ENCODE measurements at places on chromosomes 1 and 21.

DNA sequence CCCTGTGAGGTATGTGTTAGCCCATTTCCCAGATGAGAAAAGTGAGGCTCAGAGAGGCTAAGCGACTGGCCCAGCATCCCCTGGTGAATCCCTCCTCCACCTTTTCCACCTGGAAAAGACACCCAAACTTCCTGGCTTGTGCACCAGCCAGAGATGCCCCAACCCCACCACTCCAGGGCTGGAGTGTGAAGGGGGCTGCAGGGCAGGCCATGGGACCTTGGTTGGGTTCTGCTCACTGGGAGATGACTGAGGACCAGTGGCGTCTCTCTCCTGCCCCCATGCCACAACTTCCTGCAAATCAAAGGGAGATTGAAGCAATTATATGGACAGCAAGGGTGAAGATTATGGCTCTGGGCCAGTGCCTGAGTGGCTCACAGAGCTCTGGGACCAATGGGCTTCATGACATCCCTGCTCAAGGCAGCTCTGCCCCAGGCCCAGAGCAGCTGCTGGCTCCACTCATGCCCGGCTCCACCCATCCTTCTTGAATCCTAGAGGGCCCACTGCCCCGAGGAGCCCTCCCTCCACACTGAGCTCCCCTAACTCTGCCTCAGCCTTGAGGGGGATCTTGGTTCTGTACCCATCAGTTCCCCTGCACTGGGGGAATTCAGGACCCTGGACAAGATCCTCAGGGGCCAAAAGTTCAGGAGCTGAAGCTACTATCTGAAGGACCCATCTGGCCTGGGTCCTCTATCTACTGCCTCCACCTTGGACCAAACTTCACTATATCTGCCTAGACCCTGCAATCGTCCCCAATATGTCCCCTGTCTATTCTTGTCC is 416.9 kb downstream of the PTPRU start:
- DNase-seq = no peak

GRCh38 chr1:203424861-203425662 is 50.5 kb upstream of the PRELP start:
- no peak for DNase-seq

DNA sequence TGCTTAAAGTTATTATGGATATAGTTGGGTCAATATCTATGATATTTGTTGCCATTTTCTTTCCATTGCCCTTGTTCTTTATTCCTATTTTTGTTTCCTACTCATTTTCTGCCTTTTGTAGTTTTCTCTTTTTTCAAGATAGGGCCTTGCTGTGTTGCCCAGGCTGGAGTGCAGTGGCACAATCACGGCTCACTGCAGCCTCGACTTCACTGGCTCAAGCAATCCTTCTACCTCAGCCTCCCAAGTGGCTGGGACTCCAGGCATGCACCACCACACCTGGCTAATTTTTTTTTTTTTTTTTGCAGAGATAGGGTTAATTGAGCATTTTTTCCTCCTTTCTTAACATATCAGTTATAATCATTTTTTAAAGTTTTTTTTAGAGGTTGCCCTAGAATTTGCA is 92.7 kb downstream of the TOMM20 start:
- no peak for DNase-seq

- DNase-seq = no peak
Measured at GRCh38 chr21:43812957-43813655, 23.7 kb downstream of the RRP1 start.

- peak; percentile 47 for DNase-seq
Measured at GRCh38 chr1:231421546-231421970, 529 bp downstream of the EGLN1 start.

- peak; percentile 72 for DNase-seq
Measured at GRCh38 chr1:31181515-31182343, 58.0 kb downstream of the NKAIN1 start.

- no peak for DNase-seq
Measured at GRCh38 chr1:110310300-110310699, 28.9 kb upstream of the RBM15 start.

DNA sequence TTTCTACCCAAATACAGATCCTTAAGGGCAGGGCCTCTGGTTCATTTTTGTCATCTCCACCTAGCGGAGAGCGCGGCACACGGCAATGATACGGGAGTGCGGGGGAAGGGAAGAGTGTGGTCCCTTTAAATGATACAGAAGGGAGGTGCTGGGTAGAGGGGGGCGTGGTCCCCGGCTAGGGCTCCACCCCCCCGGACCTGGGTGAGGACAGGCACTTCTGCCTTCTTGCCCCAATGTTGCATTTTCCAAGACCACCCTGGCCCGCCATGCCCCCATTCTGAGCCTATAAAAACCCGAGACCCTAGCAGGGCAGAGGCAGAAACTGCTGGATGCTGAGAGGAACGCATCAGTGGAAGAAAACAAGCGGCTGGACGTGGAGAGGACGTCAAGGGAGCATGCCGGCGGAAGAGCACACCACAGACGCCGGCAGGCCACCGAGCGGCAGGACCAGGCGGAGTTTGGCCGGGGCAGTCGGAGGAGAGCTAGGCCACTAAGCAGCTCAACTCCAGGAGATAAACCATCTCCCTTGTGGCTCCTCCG is 30.0 kb downstream of the LRRC3 start:
- no peak for DNase-seq

- no peak for DNase-seq
Measured at GRCh38 chr1:152048416-152049009, 11.7 kb upstream of the S100A11 start.

- no peak for DNase-seq
Measured at GRCh38 chr1:200036619-200037270, 9.2 kb downstream of the NR5A2 start.

- DNase-seq = peak; percentile 45
Measured at GRCh38 chr1:3775490-3776230, 3.1 kb downstream of the SMIM1 start.

GRCh38 chr1:207346513-207346912 is 25.0 kb downstream of the CD55 start:
- DNase-seq = no peak

DNA sequence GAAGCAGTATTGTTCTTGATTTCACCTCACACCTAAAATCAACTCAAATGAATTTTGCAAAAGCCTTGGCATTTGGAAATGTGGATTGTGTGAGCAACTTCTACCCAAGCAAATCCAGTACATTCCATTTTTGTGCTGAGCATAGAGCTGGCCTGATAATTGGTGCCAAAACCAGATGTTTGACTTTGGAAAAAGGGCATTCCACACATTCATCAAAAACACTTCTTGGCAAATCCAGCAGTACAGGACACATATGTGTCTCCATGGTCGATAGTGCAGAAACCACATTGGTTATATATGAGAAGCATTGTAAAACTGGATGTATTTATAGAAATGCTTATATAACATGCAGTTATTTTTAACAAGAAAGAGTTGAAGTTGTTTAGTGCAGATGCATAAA is 210.4 kb downstream of the KCNK2 start:
- no peak for DNase-seq

DNA sequence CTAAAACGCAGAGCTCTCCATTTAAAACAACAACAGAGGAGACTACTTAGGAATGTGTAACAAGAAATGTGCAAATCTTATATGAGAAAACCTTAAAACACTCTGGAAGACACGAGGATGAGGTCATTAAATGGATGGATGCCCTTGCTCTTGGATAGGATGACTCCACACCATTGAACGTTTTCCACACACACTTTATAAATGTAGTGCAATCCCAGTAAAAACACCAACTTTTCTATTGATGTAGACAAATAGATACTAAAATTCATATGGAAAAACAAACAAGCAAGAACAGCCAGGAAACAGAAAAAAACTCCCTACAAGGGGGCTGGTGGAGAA is 18.4 kb upstream of the COL6A1 start:
- DNase-seq = no peak

DNA sequence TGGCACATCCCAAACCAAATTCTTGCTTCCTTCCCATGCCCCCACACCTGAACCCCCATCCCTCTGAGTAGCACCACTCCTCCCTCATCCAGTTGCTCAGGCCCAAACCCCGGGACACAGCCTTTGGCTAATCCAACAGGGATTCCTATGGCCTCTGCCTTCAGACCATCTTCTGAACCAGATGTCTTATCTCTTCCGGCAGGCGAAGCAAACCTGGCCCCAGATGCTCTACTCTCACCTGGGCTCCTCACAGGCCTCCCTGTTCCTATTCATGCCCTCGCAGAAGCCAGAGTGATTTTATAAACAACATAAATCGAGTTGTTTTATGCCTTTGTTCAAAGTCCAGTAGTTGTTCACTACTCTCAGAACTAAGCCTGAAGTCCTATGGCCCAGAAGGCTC is 12.5 kb upstream of the KCNA2 start:
- DNase-seq = no peak

DNA sequence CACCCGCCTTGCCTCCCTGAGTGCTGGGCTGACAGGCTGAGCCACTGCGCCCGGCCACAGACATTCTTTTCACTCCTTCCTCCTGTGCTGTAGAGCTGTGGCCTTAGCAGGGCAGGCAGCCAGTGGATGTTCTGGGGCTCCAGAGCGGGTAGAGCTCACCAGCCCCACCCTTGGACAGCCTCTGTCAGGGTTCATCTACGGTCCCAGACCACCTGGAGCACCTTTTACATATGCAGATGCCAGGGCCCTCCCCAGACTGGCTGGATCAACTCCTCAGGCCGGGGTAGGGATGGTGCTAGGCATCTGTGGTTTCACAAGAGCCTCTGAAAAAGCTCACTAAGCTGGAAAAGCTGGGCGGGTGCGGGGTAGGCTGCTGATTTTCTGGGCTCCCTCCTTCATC is 4.6 kb downstream of the ATP13A2 start:
- no peak for DNase-seq

DNA sequence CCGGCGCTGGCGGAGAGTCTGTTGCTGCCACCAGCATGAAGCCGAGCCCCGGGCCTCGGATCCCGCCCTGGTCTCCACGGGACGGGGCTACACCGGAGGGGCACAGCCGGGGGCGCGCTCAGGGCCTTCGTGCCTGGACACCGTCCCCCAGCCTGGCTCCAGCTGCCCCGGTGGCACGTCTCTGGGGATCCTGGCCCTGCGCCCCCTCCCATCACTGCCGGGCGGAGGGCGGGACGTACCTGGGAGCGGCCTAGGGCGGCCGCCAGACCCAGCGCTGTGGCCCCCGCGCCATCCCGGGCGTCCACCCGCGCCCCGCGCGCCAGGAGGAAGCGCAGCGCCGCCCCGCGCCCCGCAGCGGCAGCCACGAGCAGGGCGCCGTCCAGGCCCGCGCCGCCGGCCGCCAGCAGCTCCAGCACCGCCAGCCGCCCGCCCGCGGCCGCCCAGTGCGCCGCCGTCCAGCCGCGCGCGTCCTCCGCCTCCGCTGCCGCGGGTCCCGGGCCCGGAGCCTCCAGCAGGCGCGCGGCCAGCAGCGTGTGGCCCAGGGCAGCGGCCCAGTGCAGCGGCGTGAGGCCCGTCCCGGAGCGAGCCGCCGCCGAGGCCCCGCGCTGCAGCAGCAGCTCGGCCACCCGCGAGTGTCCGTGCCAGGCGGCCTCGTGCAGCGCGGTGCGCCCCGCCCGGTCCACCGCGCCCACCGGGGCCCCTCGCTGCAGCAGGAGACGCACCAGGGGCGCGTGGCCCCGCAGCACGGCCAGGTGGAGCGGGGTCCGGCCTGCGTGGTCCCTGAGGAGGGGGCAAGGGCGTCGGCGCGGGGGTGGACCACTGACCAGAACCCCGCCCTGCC is 1.0 kb downstream of the ANKRD65 start:
- DNase-seq = no peak

- DNase-seq = no peak
Measured at GRCh38 chr1:240256836-240257503, 165.3 kb downstream of the FMN2 start.

GRCh38 chr1:99619583-99619982 is 26.3 kb upstream of the PALMD start:
- no peak for DNase-seq

DNA sequence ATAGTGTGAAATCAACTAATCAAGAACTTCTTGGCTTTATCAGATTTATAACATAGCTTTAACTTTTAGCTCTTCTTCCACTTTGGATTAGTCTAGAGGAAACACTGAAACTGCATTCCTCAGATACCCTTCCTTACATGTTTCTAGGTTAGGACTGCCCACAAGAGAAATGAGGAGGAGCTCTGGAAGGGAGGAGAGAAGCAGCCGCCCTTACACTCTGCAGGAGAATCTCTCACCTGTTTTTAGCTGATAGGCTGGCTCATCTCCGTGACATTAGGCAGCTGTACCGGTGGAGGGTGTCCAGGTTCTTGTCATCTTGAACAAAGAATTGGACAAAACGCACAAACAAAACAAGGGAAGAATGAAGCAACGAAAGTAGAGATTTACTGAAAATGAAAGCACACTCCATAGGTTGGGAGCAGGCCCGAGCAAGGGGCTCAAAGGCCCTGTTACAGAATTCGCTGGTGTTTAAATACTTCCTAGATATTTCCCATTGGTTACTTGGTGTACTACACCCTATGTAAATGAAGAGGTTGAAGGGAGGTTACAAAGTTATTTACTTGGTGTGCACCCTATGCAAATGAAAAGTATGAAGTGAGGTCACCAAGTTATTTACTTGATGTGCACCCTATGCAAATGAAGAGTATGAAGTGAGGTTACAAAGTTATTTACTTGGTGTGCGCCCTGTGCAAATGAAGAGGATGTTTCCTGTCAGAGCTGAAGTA is 524.9 kb upstream of the CHRM3 start:
- no peak for DNase-seq

DNA sequence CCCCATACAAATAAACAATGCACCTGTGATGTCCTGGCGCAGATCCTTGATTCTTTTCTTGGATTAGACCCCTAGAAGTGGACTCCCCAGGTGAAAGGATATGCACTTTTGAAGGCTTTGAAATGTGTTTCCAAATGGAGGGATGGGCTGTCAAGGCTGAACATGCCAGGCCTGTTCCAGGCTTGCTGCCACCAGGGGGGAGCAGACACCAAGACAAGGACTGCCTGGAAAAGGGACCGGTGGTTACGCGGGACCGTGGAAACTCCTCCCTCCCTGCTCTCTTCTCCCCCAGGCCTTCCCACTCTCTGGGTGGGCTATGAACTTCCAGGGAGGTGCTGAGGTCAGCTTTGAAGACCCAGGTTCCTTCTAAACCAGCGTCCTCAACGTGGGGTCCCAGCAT is 12.7 kb downstream of the C1QB start:
- DNase-seq = no peak

DNA sequence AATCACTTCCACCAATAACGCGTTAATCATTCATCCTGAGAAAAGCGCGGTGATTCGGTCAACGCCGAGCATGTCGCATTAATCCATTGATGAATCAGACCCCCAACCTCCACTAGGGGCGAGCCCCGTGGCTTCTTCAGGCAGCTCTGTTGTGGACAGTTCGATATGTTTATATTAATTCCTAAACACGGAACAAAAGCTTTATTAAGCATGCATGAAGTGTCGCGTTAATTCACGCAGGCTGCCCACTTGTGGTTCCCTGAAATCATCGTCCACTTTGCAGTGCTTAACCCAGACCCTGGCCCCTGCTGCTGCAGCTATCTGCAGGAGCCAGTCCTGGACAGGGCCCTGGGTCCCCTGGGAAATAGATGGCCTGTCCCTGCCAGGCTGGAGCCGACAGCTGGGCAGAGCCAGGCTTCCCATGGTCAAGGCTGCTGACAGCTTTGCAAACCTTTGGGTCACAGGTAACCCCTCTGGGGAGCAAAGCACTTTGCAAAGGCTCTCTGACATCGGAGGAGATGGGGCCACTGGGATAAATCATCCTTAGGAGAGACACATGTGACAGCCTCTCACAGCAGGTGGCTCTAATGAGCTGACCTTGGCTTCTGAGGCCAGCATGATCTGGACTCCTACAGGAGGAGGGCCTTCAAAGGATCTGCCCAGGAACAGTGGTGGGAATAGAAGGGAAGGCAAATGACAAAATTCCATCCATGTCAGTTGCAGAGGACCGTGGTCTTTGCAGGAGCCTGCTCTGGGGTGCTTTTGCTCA is 137.0 kb upstream of the AJAP1 start:
- DNase-seq = no peak
